ENCODE measurements at places on chromosomes 4 and X. TPM values are rescaled to one million over a fixed set of nuclear protein-coding genes. Genes with fewer than 3 reads are reported as not detected.

ITIH6 gene
- not detected for total RNA-seq

MCF2 gene
- not detected for total RNA-seq

TMPRSS11F gene
- not detected for total RNA-seq

SLC10A6 gene
- total RNA-seq = 1.7 TPM

CYBB gene
- 19.7 TPM for total RNA-seq

LIMCH1 gene
- total RNA-seq = 101 TPM

ELK1 gene
- 28.9 TPM for total RNA-seq

PRR32 gene
- total RNA-seq = 3.6 TPM

SMIM10 gene
- 6.8 TPM for total RNA-seq

EGF gene
- total RNA-seq = 7.4 TPM

FGFR3 gene
- 2.6 TPM for total RNA-seq

RS1 gene
- total RNA-seq = not detected

DNA sequence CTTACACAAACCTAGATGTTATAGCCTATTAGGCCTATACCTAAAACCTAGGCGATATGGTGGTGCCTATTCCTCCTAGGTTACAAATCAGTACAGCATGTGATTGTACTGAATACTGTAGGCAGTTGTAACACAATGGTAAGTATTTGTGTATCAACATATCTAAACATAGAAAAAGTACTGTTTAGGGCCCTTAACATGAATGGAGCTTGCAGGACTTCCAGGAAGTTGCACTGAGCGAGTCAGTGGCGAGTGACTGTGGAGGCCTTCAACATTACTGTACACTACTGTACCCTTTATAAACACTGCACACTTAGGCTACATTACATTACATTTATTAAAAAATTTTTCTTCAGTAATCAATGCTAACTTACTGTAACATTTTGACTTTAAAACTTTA, 37.8 kb downstream of the WWC2 start:
- H3K27ac ChIP-seq = no peak overlapping the region
- no peaks in the 10 kb centered on the region for H3K27me3 ChIP-seq
- H3K36me3 ChIP-seq = no peaks in the 10 kb centered on the region
- DNase-seq = no peak

DNA sequence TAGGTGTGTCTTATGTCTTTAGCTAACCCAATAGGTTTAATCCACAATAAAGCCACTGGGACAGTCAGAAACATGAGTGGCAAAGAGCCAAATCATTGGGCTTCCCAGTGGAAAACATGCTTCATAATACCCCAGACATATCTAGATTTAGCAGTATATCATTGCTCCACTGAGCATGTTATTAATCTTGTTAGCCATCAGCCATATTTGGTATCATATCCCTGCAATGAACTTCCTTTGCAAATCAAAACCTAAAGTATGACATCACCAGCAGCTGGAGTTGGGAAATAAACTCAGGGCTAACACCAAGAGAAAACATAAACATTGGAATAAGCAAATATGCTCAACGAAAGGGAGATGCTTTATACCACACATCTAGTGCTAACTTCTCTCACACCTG, 280.8 kb upstream of the NOCT start:
- H3K27ac ChIP-seq = no peak overlapping the region
- DNase-seq = no peak
- no peaks in the 10 kb centered on the region for H3K27me3 ChIP-seq
- H3K4me1 ChIP-seq = peaks cover 13% of the 10 kb centered on the region
- no peaks in the 10 kb centered on the region for H3K36me3 ChIP-seq

DNA sequence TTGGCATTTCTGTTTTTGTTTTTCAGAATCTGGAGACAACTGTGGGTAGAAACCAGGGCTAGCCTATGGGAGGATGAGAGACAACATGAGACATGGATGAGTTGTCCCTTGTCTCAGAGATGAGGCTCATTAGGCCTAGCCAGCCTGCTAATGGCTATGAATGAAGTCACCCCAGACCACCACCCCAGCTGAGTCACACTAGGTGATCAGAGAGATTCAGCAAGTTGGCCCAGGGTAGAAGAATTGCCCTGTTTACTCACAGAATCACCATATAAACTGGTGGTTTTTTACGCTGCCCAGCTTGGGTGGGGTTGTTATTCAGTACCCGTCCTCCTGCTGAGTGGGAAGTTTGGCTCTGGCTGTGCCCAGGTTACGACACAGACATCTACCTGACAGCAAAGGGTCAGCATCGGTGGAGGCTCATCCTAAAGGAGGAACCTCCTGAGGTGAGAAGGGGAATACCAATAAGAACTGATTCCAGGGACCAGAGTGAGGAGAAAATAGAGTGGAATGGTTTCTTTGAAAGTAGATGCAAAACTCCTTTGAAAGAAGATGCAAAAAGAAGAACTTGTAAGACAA, 17.2 kb upstream of the ARSJ start:
- no peaks in the 10 kb centered on the region for H3K4me1 ChIP-seq
- DNase-seq = no peak
- H3K36me3 ChIP-seq = no peaks in the 10 kb centered on the region
- H3K27ac ChIP-seq = no peak overlapping the region
- no peaks in the 10 kb centered on the region for H3K27me3 ChIP-seq

DNA sequence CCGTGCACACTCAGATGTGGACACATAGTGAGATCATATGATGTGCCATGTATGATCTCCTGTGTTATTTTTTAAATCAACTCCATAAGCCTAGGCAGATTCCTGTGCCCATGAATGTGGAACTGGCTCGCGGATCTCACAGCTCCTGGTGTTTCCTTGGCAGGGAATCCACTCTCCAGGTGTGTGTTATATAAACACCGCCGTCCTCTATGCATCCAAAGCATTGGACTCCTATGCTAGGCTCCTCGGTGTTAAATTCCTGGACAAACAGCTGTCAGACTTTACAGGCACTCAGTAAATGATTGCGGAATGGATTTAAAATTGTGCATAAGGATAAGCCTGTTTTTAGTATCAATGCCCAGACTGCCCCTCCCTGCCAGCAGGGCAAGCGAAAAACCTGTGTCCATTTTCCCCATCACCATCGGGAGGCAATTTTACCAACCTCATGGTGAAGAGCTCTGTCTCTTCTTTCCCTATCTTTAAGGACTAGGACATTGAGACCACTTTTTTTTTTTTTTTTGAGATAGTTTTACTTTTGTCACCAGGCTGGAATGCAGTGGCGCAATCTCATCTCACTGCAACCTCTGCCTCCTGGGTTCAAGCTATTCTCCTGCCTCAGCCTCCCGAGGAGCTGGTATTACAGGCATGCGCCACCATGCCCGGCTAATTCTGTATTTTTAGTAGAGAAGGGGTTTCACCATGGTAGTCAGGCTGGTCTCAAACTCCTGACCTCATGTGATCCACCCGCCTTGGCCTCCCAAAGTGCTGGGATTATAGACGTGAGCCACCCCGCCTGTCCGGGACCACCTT, 23.6 kb upstream of the GPR78 start:
- H3K36me3 ChIP-seq = no peaks in the 10 kb centered on the region
- no peaks in the 10 kb centered on the region for H3K4me1 ChIP-seq
- no peak overlapping the region for H3K27ac ChIP-seq
- no peaks in the 10 kb centered on the region for H3K27me3 ChIP-seq
- H3K4me3 ChIP-seq = no peak overlapping the region
- no peak for DNase-seq

DNA sequence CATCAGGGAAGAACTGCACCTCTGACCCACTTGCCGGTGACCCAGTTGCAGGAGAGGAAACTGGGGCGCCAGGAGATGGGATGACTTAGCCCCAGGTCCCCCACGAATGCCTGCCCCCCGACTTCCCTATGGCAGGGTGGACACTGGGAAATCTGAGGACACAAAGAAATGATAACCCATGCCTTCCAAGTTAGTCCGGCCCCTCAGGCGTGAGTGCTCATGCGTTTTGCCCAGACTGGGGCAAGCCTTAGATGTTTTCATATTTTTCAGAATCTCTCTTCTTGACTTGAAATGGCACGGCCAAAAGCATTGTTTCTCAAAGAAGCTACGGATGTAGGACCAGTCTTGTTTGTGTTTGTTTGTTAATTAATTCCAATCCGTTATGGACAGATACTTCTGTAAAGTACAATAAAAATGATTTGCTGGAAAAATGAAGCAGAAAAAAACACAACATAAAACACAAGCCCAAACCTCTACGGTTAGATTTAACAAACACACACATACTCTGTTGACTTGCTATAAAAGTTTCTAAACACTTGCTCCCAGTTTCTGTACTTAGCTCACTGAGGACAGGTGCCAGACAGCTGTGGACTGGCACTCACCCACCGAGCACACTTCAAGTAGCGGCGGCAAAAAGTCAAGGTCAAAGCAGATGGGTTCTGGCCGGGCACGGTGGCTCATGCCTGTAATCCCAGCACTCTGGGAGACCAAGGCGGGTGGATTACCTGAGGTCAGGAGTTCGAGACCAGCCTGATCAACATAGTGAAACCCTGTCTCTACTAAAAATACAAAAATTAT, 341.5 kb downstream of the BCOR start:
- H3K4me3 ChIP-seq = no peak overlapping the region
- H3K27ac ChIP-seq = peak overlapping the region; percentile 48
- no peak for DNase-seq
- H3K36me3 ChIP-seq = no peaks in the 10 kb centered on the region
- no peaks in the 10 kb centered on the region for H3K27me3 ChIP-seq
- no peaks in the 10 kb centered on the region for H3K4me1 ChIP-seq

- H3K27ac ChIP-seq = no peak overlapping the region
- H3K27me3 ChIP-seq = no peaks in the 10 kb centered on the region
- no peak for DNase-seq
These were observed 1012.1 kb upstream of the SLIT2 start for GRCh38 chr4:19239565-19239964.

- H3K4me1 ChIP-seq = peaks cover 7% of the 10 kb centered on the region
- no peaks in the 10 kb centered on the region for H3K27me3 ChIP-seq
- H3K4me3 ChIP-seq = no peak overlapping the region
- no peak for DNase-seq
- H3K36me3 ChIP-seq = no peaks in the 10 kb centered on the region
These were observed 16.8 kb upstream of the NFXL1 start for GRCh38 chr4:47930971-47931804.

GRCh38 chrX:24498975-24499374, 33.9 kb downstream of the PDK3 start:
- no peaks in the 10 kb centered on the region for H3K27me3 ChIP-seq
- H3K36me3 ChIP-seq = no peaks in the 10 kb centered on the region
- no peak for DNase-seq

- H3K27me3 ChIP-seq = no peaks in the 10 kb centered on the region
- DNase-seq = no peak
- no peaks in the 10 kb centered on the region for H3K36me3 ChIP-seq
- no peaks in the 10 kb centered on the region for H3K4me1 ChIP-seq
- no peak overlapping the region for H3K4me3 ChIP-seq
These were observed 886.5 kb downstream of the CENPC start for GRCh38 chr4:66658809-66659208.

GRCh38 chrX:131812847-131813825, 210.0 kb upstream of the STK26 start:
- H3K36me3 ChIP-seq = no peaks in the 10 kb centered on the region
- peak overlapping the region; percentile 45 for H3K4me3 ChIP-seq
- H3K27me3 ChIP-seq = no peaks in the 10 kb centered on the region
- H3K27ac ChIP-seq = peak overlapping the region; percentile 66
- no peaks in the 10 kb centered on the region for H3K4me1 ChIP-seq
- DNase-seq = peak; percentile 85

GRCh38 chr4:699816-700580, 5.6 kb upstream of the PCGF3 start:
- no peak for DNase-seq
- no peaks in the 10 kb centered on the region for H3K27me3 ChIP-seq
- no peak overlapping the region for H3K27ac ChIP-seq
- H3K4me1 ChIP-seq = no peaks in the 10 kb centered on the region
- H3K4me3 ChIP-seq = no peak overlapping the region
- H3K36me3 ChIP-seq = no peaks in the 10 kb centered on the region

DNA sequence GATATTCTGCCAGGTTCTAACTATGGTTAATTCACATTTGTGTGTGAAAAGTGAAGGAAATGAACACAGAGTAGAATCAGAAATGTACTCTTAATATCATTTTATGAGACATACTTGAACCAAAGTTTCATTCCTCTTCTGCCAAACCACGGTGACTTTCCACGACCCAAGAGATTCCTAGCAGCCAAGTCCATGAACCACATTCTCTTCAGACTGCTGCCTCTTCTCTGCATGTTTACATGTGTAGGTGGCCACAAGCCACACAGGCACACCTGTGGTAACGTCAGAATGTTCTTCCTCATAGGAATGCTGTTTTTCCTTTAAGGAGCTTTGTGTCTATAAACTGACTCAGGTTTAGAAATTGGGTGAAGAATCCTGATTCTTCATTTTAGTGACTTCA, 1411.2 kb downstream of the RAPGEF2 start:
- H3K36me3 ChIP-seq = no peaks in the 10 kb centered on the region
- no peak overlapping the region for H3K4me3 ChIP-seq
- no peak overlapping the region for H3K27ac ChIP-seq
- no peak for DNase-seq
- no peaks in the 10 kb centered on the region for H3K27me3 ChIP-seq

DNA sequence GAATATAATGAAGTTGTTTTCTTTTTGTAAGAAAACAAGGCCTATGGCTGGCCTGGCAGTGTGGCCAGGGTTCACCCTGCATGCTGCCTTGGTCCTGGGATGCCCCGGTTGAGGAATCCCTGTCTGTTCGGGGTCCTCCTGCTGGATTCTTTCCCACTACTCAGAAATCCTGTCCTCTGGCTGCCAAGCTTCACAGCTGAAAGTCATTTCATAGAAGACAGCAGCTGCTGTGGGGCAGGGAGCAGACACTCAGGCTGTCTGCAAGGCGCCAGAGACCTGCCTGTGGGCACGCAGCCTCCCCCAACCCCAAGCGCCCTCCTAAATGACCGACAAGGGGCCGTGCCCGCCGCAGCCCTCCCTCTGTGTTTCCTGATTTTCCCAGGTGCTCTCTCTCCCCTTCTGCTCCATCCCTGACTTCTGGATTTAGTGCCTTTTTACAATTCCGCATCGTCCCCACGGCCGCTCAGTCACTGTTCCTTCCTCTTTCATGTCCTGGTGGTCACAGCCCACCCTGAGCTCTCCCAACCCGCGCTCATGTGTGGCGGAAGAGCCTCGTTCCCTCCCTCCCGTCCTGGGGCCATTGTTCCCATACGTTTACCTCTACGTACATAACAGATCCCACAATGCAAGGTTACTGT, 27.5 kb downstream of the ZFYVE28 start:
- no peaks in the 10 kb centered on the region for H3K36me3 ChIP-seq
- no peak for DNase-seq
- peaks cover 10% of the 10 kb centered on the region for H3K4me1 ChIP-seq
- no peaks in the 10 kb centered on the region for H3K27me3 ChIP-seq
- no peak overlapping the region for H3K27ac ChIP-seq
- no peak overlapping the region for H3K4me3 ChIP-seq

DNA sequence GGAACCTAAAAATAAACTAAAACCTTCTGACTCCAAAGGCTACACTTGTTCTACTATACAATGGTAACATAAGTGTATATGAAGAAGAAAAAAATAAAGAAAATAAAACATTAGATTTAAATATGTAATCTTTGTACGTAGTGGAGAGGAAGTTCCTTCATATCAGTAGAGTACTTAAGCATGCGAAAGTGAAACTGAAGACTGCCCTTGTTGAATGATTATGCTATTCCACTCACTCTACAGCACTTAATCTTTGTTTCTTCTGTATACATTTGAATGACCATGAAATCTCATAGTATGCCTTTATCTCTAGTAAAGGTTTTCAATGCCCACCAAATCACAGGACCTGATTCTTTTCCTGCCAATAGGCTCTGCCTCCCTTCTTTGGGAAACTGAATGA, 78.9 kb downstream of the NDST3 start:
- DNase-seq = no peak
- H3K4me3 ChIP-seq = no peak overlapping the region
- H3K4me1 ChIP-seq = no peaks in the 10 kb centered on the region
- no peak overlapping the region for H3K27ac ChIP-seq
- no peaks in the 10 kb centered on the region for H3K36me3 ChIP-seq

GRCh38 chrX:124272370-124272982, 60.0 kb upstream of the TEX13D start:
- no peak overlapping the region for H3K27ac ChIP-seq
- no peaks in the 10 kb centered on the region for H3K36me3 ChIP-seq
- H3K4me1 ChIP-seq = no peaks in the 10 kb centered on the region
- H3K4me3 ChIP-seq = no peak overlapping the region
- H3K27me3 ChIP-seq = no peaks in the 10 kb centered on the region
- DNase-seq = no peak

Measured in right atrium auricular region (tissue), 2 donors.